ENCODE measurements at places on chromosomes 7 and 10.
A peak's percentile ranks its signal among the peaks of the same experiment; 100 is the strongest.

DNA sequence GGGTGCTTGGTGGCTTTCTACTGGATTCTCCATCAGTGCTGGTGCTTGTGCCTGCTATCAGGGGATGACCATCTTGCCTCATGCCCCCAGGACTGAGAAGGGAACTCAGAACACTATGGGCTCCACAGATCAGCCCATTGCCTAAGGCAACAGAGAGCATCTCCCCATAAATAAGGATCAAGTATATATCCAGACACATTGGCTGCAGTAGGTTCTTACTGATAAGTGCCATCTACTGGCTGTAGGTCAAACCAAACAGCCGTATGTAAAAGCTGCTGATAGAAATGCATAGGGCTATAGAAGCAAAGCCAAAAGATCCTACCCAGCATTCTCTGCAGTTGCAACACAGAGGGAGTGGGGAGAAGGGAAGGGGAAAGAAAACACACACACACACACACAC lies 153.7 kb downstream of the CDK14 start:
- DNase-seq, result peak; percentile 11

DNA sequence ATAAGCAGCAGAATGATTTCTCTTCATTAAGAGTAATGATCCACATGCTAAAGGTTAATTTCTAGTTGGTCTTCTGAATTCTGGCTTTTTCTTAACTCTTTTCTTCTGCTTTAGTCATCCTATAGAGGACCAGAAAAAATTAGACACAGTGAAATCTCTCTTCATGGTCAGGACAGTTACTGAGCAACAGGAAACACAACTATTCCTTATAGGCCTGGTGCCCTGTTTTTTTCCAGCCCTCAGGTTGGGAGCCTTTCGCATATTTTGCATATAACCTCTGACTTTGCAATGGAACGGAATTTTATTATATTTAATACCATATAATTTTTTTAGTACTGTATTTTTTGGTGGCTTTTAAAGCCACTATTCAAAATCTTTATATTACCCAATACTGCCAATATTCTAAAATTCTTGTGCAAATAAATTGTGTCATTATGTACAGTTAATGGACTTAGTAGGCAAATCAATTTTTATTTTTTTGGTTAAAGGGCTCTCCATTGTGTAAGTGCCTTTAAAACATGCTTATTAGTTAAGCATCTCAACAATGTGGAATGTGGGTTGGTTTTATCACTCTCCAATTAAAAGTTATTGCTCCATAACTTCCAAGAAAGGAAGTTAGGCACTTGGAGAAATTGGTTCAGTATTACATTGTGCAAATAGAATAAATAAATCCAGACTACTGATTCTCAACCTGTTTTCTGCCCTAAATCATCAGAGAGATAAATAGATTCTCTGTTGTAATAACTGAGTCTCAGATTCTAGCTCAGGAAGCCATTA lies 22.5 kb downstream of the ARL4A start:
- DNase-seq, result no peak

DNA sequence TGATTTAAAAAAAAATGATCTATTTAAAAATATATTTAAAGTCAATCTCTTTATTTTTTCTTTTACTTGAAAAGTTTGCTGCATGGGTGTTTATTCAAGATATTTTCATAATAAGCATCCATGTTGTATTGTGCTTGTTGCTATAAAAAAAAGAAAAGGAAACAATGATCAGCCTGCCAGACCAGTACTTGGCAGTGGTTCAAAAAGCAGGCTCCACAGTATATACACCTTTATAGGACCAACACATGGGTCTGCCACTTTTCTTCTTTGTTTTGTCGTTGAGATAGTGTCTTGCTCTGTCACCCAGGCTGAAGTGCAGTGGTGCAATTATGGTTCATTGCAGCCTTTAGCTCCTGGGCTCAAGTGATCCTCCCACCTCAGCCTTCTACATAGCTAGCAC lies 228.0 kb downstream of the TWIST1 start:
- no peak for DNase-seq

DNA sequence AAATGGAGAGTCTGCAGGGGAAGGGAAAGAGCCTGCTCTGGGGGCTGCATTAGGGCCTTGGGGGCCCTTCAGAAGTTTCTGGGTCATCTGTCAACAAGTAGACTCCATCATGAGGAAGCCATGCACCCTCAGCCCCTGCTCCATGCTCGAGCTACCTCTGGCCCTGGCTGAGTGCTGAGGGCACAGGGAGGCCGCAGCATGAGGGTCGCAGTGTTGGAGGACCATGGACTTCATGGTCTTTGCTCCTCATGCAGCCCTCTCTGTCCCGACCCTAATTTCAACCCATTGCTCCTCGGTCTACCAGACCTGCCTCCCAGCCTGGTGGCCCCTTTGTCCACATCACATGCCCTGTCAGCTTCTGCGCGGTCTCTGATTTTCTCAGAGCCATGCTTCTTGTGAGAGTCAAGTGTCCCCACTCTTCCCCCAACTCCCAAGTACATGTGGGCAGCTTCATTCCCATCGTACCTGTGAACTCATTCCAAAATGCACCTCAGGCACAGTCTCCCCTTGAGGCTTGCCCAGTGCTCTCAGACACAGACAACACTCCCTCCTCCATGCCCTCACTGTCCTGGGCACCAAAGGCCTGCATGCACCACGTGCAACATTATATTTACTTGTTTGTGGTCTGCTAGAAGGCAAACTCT lies 14.7 kb downstream of the ZNF488 start:
- DNase-seq, result no peak

DNA sequence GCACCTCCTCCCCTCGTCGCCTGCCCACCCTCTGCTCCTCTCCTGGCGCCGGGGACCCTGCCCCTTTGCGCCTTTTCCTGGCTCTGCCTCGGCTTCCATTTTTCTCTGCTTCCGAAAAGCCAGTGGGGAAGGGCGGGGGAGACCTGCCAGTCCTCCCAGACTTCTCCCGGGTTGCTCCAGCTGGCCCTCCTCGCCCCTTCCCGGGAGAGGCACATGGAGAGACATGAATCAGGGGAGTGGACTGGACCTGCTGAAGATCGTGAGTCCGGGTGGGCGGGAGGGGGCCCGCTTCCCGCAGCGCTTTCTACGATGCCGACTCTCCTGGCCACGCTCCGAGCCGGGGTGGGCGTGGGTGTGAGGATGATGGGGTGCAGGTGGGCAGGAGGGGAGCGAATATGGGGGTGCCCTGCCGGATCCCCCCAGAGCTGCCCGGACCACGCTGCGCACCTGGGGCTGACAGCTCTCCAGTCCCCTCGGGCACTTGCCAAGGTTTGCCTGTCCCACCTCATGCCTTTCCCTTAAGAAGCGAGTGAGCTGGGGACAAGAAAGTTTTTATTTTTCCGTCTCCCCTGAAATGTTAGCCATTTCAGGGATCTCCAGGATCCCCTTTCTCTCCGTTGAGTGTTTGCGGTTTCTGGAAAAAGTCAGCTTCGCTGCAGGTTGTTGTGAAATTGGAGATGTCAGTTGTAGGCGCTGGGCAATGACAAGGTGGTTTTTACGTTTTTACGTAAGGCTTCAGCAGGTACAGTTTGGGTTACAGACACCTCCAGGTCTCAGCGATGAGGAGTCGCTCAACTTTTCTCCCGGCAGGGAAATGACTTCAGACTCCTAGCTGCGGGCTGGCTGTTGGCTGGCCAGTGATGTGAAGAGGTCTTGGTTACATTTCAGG lies 977 bp downstream of the CACNB2 start:
- DNase-seq, result peak; percentile 35

- DNase-seq, result no peak
Observed at GRCh38 chr7:154385214-154385613, 333.0 kb downstream of the DPP6 start.

DNA sequence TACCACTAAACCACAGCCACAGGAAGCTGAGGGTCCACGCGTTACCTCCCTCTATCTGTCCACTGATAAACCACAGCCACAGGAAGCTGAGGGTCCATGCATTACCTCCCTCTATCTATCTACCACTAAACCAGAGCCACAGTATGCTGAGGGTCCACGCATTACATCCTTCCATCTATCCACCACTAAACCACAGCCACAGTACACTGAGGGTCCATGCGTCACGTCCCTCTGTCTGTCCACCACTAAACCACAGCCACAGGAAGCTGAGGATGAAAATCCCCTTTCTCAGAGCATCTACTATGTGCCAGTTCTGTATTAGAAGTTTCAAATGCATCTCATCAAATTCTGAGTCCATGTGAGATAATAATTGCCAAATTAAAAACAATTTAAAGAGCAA lies 589.3 kb downstream of the DNAJB6 start:
- no peak for DNase-seq

- no peak for DNase-seq
Observed at GRCh38 chr10:613271-614138, 76.0 kb downstream of the DIP2C start.

- DNase-seq, result no peak
Observed at GRCh38 chr7:29749701-29750321, 56.5 kb upstream of the WIPF3 start.

GRCh38 chr10:89073719-89074118 lies 83.1 kb downstream of the FAS start:
- no peak for DNase-seq

DNA sequence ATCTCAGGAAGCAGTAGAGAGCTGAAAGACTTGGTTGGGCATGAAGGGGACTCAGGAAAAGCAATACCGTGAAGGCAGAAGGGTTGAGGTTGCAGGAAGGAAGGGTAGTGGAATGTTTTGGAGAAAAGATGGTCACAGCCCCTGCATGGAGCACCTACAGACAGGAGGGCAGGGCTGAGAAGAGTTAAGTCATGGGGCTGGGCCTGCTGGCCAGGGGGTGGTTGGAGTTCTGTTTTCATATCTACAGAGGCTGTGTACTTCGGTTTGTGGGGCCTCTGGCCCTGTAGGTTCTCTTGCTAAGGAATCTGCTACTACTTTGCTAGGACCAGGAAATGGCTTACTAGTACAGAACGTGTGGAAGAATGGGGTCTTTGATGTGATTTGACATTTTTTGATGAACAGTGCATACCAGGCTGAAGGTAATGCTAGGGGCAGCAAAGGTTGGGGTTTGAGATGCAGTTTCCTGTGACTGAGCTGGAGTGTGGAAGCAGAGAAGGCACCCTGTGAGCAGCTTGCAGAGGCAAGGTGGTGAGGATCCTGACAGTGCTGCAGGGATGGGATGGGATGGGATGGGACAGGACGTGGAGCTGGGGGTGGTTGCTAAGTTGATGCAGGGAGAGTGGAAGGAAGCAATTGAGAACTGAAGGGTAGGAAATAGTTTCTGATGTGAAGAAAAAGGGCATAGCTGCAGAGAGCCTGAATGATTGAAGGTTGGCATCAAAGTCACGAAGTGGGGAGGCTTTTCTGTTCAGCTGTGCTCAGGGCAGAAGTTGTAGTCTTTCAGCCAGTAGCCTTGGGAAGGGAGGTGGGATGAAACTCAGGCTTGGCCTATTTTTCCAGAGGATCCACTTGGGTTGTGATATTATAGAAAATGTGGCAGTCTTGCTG lies 7.8 kb downstream of the RPS24 start:
- no peak for DNase-seq

- no peak for DNase-seq
Observed at GRCh38 chr10:118629211-118629610, 33.8 kb upstream of the PRLHR start.

GRCh38 chr7:43784030-43784584 lies 25.6 kb downstream of the BLVRA start:
- no peak for DNase-seq

GRCh38 chr7:45890902-45891461 lies 2.7 kb downstream of the IGFBP1 start:
- peak; percentile 22 for DNase-seq

DNA sequence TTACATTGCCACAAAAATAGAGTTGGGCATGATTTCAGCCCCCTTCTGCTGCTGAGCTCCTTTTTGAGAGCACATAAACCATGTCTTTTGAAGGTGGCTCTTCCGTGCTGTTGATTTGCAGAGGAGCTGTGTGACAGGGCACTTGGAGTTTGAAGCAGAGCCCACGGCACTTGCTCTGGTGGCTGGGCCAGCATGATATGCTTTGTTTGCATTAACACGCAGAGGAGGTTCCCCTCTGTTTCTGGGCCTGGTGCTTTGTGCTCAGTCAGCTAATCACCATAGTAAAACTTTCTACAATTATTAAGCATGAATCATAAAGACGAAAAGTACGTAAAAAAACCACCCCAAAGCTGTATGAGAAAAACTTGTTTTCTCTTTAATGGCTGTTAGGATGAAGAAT lies 40.1 kb downstream of the RBM33 start:
- no peak for DNase-seq

All from HEK293T (cell line).